ENCODE measurements at places on chromosomes 5 and 9. TPM values are rescaled to one million over a fixed set of nuclear protein-coding genes. Genes with fewer than 3 reads are reported as not detected.

DNA sequence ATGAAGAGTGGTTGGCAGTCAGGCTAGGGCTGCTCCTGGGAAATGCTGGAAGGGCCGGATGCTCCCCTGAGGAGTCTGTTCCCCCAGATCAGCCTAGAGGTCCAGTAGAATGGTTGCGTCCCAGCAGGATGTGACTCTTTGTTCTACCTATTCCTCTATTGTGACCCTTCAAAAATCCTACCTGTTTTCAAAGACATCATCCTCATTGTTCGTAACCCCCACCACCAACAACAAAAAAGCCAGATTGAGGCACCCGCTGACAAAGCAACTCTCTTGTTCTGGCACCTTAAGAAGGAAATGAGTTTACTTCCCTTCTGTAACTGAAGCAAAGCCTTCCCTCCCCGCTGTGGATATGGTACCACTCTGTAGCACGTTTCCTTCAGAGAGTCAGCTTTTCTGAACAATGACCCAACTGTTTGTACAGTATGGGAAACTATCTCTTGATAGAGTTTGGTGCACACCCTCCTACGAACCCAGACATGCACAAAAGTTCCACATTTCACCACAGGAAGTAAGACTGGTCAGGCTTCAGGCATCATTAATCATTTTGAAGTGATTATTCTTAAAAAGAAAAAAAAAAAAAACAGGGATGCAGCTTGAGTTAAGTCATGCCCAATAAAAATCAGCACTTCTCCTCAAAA, 207.2 kb downstream of the ENC1 start:
- no peak for DNase-seq

DNA sequence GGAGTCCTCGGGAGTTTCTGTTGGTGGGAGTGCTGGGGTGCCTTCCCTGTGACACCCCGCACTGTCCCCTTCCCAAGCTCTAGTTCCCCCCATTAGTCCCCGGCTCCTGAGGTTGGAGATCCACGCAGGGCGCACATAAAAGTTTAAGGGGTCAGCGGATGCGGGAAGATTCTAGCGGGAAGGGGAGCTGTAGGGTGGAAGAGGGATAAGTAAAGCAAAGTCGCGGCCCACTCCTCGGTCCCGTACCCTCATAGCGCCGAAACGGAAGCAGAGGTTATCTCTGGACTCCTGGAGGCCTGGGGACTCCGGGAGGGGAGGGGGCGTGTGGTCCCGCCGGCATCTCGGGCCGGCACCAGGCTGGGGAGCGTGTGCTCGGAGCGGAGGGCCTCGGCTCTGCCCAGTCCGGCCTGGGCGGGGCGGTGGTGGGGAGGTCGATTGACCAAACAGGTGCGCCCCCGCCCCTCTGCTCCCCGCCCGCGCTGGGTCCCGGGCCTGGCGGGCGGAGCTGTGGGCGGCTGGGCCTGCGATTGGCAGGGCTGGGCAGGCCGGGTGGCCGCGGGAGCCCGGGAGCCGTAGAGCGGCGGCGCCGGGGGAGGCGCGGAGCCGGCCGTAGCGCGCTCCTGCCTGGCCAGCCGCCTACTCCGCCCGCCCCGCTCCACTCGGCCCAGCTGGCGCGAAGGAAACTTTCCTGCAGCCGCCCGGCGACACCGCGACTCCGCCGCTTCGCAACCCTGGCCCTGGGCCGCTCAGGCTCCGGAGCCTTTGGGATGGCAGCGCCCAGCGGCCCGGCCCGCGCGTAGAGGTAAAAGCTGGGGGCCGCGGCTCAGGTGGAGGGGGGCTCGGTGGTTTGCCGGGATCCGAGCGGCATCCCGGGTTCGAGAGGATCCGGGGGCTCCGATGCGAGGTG, 52.2 kb upstream of the DAB2IP start:
- no peak for DNase-seq

GRCh38 chr5:10481241-10481935, 39.7 kb downstream of the ROPN1L start:
- no peak for DNase-seq

GRCh38 chr9:125950880-125951471, 203.8 kb downstream of the PBX3 start:
- no peak for DNase-seq

- no peak for DNase-seq
These were observed 88.7 kb upstream of the ASS1 start for GRCh38 chr9:130356033-130356432.

- DNase-seq, result no peak
These were observed 25.8 kb upstream of the LECT2 start for GRCh38 chr5:135980620-135981019.

- no peak for DNase-seq
These were observed 87.6 kb downstream of the F2RL2 start for GRCh38 chr5:76535577-76535976.

- no peak for DNase-seq
These were observed 29.6 kb downstream of the PSAT1 start for GRCh38 chr9:78326564-78326963.

DNA sequence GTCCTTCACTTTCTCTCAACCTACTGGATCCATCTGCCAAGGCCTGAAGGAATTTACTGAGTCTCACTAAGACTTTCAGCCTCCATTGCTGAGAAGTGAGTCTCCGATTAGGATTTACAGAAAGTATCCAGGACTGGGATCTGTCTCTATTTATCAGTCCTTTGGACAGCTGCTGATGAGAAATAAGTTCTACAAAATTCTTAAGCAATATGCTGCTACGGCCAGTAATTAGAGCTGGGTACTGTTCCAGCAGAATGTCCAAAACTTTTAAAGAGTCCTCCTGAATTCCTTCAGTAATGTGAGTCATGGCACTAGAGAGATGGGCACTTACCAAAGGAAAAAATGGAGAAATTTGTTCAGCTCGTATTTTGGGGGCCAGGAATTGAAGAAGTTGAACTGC, 5.9 kb downstream of the TEX10 start:
- no peak for DNase-seq

- DNase-seq, result no peak
These were observed 104.3 kb upstream of the PITX1 start for GRCh38 chr5:135138116-135138850.

GRCh38 chr9:109107402-109108240, 12.1 kb downstream of the TMEM245 start:
- DNase-seq, result no peak

GRCh38 chr5:170254056-170254455, 21.3 kb downstream of the C5orf58 start:
- DNase-seq, result no peak

DNA sequence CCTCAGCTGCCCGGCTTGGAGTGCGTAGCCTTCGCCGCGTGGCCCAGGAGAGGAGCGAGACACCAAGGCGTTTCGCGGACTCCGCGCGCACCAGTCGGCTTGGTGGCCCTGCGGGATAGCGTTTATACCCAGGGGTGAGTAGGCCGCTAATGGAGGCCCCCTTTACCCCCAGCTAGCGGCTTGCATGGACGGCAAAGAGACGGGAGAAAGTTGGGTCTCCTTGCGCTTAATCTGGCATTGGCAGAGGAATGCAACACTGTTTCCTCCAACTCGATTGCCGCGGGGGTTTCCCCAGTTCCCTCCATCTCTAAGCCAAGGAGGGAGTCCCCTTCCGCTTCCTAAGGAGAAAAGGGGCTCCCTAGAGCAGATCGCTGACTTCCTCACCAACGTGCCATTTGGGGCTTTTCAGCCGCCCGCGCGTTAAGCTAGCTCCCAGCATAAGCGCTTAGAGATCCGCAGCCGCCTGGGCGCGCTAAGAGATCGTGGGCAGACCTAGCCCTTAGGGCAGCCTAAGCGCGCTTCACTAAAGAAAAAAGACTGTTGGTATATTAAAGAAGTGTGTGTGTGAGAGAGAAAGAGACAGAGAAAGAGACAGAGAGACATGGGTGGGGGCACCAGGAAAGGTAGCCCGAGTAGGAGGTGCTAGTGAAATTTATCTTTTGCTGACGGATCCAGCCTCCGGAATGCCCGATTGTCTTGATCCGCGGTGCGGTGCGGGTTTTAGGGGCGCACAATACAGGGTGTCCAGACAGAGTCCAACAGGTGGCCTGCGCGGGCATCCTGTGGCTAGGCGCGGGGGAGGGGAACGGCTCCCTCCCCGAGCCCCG, 597.9 kb upstream of the SGCD start:
- DNase-seq, result no peak

GRCh38 chr5:100452126-100452525, 83.0 kb upstream of the FAM174A start:
- DNase-seq, result no peak

GRCh38 chr9:21317956-21318923, 13.1 kb upstream of the IFNA5 start:
- no peak for DNase-seq

DNA sequence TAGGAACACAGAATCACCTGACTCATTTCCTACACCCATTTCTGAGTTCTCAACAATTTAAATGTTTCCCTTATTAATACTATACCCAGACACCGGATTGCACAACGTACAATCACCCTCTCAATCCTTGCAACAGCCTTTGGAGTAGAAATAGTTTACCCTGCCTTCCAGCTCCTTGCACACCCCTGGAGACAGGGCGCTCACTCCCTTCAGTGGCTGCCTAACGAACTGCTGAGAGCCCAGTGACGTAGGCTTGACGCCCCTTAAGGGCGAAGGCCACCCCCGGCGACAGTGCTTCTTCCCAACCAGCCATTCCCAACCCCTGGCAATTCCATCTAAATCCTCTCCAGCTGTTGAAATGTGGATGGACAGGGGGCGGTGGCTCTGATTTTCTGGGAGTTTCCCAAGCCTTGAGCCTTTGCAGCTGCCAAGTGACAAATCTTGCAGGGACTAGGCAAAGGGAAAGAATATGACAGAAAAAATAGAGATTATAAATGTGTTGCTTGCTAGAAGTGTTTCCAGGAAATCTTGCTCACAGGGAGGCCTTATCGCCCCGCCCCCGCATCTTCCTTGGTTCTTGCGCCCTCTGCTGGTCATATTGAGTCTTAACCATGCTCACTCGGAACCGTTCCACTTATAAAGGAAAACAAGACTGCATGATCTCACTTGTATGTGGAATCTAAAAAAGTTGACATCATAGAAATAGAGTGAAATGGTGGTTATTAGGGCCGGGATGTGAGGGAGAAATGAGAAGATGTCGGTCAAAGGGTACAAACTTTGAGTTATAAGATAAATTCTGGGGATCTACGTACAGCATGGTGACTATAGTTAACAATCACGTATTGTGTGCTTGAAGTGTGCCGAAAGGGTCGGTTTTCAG, 7.6 kb upstream of the BARX1 start:
- DNase-seq, result peak; percentile 82

DNA sequence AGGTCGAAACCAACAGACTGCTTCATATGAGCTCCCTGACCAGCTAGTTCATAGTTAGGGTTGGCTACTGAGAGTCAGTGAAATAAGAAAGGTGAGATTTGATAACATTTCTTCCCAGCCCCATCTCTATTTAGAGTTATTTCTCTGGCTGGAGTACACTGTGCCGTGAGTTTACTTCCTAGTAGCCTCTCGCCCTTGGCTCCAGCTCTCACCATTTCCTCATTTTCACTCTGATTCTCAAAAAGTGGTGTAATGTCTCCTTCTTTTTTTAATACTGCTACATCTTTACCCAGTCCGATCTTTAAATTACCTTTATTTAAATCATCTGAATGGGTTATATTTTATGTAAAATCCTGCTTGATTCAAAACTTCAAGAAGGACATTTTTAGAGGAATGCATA, 100.4 kb upstream of the FAM174A start:
- no peak for DNase-seq

GRCh38 chr5:159773062-159773924, 143.0 kb upstream of the ADRA1B start:
- no peak for DNase-seq

DNA sequence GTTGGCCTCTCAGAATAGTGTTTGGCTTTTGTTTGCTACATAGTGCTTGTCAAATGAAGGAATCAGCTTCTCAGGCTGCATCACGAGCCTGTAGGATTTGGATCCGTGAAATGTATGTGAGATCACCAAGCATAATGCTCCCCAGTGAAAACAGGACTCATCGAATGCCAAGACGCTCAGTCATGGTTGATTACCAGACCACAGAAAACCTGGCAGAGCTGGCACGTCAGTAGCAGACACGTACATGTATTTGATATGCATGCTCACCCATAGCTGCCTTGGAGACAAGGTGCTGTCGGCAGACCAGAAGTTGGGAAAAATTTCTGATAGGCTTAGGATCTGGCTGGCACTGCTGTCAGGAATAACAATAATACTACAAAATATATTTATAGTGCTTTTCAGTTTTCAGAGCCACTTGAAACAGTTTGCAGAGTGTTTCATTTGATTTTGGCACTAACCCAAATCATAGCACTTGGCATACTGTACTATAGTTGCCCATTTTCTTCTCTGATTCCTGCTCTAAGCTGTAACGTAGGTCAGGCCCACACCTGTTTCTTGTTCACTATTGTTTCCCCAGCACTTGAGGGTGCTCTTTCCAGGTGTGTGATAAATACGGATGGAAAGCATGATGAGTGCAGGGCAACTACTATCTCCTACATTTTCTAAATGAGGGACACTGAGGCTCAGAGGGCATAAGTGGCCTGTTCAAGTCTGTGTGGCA, 226.1 kb downstream of the NR3C1 start:
- DNase-seq, result no peak

- DNase-seq, result no peak
These were observed 97.4 kb downstream of the TARS1 start for GRCh38 chr5:33538201-33538600.

- DNase-seq, result no peak
These were observed 746.7 kb upstream of the TYRP1 start for GRCh38 chr9:11946531-11946930.

GRCh38 chr5:58064801-58065200, 395.1 kb downstream of the PLK2 start:
- no peak for DNase-seq

The SOX30 gene
- 0.83 TPM for polyA plus RNA-seq

The SPATA31C1 gene
- polyA plus RNA-seq, result 0.40 TPM

The PFN3 gene
- polyA plus RNA-seq, result 0.72 TPM

The SPATA31A3 gene
- not detected for polyA plus RNA-seq

The TNC gene
- 463 TPM for polyA plus RNA-seq

The DCTN4 gene
- polyA plus RNA-seq, result 55.5 TPM

The ANKRD20A1 gene
- polyA plus RNA-seq, result 3.7 TPM

The LHFPL2 gene
- 48.5 TPM for polyA plus RNA-seq

The HMGXB3 gene
- polyA plus RNA-seq, result 33.1 TPM
